ENCODE measurements at places on chromosomes 1 and 21.
A peak's percentile ranks its signal among the peaks of the same experiment; 100 is the strongest.

GRCh38 chr1:220966881-220967611 is 87.8 kb downstream of the HLX start:
- no peak for DNase-seq

DNA sequence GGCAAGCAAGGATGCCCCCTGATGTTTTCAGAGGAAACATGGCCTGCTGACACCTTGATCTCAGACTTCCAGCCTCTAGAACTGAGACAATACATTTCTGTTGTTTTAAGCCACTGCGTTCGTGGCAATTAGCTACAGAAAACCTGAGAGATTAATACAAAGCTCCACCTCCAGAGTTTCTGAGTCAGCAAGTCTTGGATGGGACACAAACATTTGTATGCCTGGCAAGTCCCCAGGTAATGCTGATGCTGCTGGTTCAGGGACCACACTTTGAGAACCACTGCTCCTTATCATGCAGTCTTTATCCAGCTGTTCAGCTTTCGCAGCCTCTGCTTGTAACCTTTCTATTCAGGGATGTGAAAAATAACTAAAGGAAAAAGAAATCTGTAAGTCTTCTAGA is 565.7 kb upstream of the PLXNA2 start:
- DNase-seq, result no peak

GRCh38 chr1:1132956-1133750 is 17.3 kb upstream of the C1orf159 start:
- DNase-seq, result no peak

- no peak for DNase-seq
Measured at GRCh38 chr1:58094221-58094620, 452.3 kb downstream of the OMA1 start.

GRCh38 chr1:198678301-198678836 is 39.5 kb downstream of the PTPRC start:
- DNase-seq, result peak; percentile 41

DNA sequence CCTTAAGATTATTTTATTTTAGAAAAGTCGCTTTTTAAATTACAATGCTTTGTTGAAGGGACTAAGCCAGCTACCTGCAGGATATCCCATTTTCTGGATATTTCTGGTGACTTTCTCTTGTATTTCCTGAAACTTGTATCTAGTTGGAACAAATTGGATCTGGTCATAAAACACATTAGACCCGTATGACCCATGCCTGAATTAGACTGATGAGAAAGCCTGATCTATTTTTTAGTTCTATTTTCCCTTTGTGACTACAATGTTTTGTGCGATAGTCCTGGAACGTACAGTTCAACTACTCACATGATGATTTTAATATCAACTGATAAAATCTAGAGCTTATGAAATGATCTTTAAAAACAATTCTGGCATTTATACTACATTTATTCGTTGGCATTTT is 151.8 kb downstream of the RHOU start:
- DNase-seq, result no peak

DNA sequence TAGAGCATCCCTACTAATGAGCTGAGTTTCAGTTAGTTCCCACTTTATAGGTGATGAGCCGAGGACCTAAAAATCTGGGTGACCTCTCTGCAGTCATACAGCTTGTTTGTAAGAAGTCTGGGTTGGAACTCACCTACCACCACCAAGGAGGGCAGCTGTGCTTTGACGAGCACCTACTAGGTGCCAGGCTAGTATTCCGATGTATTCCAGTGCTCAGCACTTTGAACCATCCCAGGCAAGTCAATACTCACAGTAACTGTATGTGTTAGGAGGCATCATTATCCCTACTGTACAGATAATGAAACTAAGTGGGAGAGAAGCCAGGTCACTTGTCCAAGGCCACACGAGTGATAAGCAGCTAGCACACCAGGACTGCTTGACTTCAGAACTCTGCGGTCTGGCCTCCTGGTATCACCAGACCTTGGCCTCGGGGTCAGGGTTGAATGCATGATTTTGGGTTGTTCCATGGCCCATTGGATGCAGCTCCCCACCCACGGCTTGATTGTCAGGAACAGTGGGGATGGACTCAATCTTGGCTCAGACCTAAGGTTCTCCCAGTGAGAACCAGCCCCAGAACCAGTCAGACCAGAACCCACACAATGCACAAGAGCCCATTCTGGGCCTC is 20.7 kb downstream of the ECE1 start:
- DNase-seq, result no peak

All from activated naive CD4-positive, alpha-beta T cell (primary cell).